Smooth muscle cell of trachea (primary cell): ENCODE measurements at places on chromosomes 12 and 14. TPM values are rescaled to one million over a fixed set of nuclear protein-coding genes. Genes with fewer than 3 reads are reported as not detected.

LRRC10 gene
- total RNA-seq: not detected in 2 replicates

LRTM2 gene
- not detected in 2 replicates for total RNA-seq

DPPA3 gene
- total RNA-seq: not detected in 2 replicates

ARHGEF25 gene
- 24.4 and 51.1 TPM in 2 replicates for total RNA-seq

DTX1 gene
- total RNA-seq: 0.83 TPM in 1 of 2 replicates, not detected in the other
